LHCN-M2 (cell line): ENCODE measurements at places on chromosomes 1 and 21.

- no peak for DNase-seq
These were observed 1.3 kb downstream of the GPA33 start for GRCh38 chr1:167088746-167089417.

GRCh38 chr1:116458695-116459094, 85.7 kb downstream of the ATP1A1 start:
- DNase-seq: no peak

- no peak for DNase-seq
These were observed 1265.9 kb downstream of the BRINP3 start for GRCh38 chr1:189211742-189212141.

DNA sequence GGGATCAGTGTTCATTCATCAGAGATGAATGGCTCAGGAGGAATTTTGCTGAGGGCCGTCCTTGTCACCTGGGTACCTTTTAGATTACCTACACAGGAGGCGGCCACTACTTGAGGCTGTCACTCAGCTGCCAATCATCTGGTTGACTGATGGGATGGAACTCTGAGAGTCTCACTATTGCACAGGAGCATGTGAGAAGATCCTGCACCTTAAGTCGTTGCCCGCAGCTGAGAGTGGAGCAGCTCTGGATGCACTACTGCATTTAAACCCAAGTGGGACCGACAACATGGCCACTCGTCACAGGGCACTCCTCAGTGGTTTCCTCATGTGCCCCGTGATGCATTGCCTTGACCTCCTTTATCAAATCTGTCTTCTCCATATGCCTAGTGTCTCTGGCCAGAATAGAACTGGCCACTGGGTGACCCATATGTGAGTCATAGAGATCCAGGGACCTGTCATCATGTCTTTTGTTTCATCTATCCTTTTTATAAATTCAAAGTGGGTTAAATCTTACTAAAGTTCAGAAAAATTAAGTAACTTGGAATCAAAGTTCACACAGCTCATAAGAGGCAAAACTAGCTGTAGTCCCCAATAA, 165.5 kb downstream of the ZSCAN20 start:
- peak; percentile 6 for DNase-seq

DNA sequence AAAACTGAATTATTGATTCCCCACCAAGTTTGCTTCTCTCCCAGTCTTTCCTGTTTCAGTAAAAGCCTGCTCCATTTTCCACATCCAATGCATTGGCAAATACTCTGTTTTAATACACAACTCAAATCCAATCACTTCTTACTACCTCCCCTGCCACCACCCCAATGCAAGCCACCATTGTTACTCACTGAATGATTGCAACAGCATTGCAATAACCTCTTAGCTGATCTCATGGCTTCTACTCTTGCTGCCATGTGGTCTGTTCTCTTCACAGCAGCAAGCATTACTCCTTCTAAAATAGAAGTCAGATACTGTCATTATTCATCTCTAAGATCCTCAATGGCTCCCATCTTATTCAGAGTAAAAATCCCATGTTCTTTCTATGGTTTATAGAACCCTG, 123.4 kb downstream of the ATP6V1G3 start:
- DNase-seq: no peak

- DNase-seq: no peak
These were observed 209.2 kb downstream of the URB2 start for GRCh38 chr1:229835226-229835625.

GRCh38 chr1:23867542-23867894, 572 bp downstream of the FUCA1 start:
- DNase-seq: no peak

DNA sequence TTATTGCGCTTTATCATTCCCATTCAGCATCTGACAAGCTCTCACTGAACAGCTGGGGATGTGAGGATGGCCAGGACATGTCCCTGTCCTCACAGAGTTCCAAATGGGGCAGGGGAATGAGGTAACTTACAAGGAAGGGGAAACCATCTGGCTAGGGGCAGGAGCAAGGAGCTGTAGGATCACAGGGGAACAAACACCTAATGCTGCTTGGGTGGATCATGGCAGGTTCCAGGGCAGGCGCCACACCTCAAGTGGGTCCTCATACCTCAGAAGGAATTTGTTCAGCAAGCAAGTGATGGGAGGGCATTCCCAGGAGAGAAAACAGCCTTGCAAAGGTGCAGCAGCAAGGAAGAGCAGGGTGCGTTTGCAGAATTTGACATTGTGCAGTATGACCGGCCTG, 35.1 kb upstream of the GRIK3 start:
- DNase-seq: no peak

DNA sequence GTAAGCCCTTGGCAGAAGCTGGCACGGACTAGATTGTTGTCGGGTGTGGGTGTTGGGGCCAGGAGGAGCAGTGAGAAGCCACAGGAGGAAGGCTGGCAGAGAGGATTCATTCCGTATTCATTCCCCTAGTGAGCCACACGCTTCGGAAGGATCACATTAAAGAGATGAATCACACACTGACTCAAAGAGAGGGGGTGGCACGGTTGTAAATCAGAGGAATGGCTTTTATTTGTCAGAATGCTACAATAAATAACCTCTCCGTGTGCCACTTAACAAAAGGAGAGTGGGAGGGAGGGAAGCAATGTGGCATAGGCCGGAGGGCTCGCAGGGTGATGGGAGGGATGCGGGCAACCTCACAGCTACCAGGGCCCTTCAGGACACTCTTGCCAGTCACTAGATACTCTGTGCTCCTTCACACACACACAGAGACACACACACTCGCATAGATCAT, 135.5 kb downstream of the HIVEP3 start:
- peak; percentile 96 for DNase-seq

GRCh38 chr21:41559658-41560631, 52.0 kb upstream of the TMPRSS2 start:
- no peak for DNase-seq

DNA sequence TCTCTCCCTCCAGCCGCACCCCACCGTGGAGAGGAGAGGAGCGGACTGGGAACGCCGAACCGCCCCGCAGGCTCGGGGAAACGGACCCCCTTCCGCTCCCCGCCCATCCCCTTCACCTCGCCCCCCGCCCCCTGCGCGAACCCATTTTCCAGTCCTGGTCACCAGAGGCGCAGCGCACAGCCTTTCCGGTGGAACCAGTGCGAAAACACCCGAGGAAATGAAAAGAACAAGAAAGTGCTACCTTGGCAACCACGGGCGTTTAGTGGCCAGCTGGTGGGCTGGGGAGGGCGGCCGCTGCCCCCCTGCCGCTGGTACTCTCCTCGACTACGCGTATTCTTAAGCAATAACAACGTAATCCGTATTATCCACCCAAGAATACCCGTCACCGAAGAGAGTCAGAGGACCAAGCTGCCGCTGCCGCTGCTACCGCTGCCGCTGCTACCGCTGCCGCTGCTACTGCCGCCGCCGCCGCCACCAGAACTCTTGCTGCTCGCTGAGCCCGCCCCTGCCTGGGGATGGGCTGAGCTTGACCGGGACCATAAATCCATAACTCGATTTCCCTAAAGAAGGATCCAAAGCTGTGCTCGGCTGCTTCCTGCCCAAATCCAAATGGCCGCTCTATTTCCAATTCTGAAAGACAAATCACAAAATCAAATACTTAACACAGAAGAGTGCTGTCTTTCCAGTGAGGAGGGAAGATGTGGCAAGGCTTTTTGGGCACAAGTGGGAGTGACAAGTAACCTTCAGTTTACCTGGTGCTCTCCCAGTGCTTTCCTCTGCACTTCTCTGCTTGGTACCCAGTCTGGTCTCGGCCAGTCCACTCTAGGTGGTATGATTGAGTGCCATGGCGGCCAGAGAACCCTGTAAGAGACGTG, 125.2 kb upstream of the DPYD start:
- peak; percentile 51 for DNase-seq

DNA sequence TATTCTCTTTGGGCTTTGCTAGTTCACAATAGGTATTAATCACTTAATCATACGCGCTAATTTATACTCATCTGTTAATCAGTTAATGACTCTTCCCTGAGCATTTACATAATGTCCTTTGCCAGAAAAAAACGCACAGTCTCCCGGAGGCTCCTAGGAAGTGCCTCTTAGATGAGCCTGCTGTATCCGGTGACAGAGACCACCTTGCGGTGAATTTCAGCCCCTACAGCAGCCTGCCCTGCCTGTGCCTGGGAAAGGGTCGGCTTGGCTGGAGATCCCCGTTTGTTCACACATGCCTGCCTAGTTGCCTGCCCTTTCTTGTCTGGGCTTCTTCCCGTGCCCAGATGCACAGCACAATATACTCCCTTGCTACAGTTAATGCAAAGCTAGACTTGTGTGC, 152.9 kb downstream of the ZBTB18 start:
- DNase-seq: no peak

DNA sequence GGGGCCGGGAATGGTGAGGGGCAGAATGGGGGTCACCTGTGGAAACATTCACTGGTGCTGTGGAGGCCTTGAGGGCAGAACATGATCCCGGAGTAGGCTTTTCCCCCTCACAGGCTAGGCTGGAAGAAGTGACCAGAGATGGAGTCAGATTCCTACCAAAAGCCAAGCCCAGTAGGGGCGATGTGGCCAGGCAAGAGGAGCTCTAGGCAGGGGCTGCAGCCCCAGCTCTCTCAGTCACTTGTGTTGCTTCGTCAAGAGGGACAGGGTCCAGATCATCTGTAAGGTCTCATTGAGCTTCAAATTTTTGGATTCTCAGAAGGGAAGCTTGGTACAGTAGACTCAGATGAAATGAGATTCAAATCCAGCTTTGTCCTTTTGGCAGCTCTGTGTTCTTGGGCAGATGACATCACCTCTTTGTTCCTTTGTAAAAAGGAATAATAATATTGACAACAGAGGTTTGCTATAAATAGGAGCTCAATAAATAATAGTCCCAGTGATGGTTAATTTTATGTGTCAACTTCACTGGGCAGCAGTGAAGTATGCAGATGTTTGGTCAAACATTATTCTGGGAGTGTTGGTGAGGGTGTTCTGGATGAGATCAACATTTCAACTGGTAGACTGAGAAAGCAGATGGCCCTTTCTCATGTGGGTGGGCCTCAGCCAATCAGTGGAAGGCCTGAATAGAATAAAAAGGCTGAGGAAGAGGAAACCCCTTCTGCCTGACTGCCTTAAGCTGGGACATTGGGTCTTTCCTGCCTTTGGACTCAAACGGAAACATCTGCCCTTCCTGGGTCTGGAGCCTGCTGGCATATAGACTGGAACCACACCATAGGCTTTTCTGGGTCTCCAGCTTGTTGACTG, 324.7 kb upstream of the USP24 start:
- no peak for DNase-seq

GRCh38 chr21:44418108-44418875, 37.0 kb upstream of the LRRC3 start:
- no peak for DNase-seq

- DNase-seq: no peak
These were observed 23.8 kb downstream of the KIAA0040 start for GRCh38 chr1:175168782-175169181.

GRCh38 chr1:176485083-176485482, 22.1 kb downstream of the PAPPA2 start:
- DNase-seq: no peak
